ENCODE measurements at places on chromosomes 5 and 9.

- no peak for DNase-seq
Observed at GRCh38 chr5:2370626-2371418, 380.7 kb downstream of the IRX2 start.

- DNase-seq, result peak; percentile 68
Observed at GRCh38 chr5:91101600-91102379, 281.3 kb downstream of the ARRDC3 start.

DNA sequence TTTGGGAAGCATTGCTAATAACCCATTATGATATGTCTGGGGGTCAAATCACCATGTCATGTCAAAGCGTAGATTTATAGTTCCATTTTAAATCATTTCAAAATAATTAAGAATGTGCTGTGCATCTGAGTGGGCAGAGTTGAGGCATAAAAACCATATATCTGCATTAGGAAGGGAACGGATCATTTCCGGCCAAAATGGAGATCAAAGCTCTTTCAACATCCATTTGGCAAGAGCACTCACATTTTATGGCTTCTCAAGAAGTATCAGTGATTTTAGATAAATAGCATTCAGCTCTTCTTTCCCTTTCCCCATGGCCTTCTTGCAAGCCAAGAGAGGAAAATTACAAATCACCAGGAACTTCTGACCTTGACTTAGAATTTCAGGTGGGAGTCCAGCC lies 89.9 kb downstream of the HSPA4 start:
- DNase-seq, result no peak

DNA sequence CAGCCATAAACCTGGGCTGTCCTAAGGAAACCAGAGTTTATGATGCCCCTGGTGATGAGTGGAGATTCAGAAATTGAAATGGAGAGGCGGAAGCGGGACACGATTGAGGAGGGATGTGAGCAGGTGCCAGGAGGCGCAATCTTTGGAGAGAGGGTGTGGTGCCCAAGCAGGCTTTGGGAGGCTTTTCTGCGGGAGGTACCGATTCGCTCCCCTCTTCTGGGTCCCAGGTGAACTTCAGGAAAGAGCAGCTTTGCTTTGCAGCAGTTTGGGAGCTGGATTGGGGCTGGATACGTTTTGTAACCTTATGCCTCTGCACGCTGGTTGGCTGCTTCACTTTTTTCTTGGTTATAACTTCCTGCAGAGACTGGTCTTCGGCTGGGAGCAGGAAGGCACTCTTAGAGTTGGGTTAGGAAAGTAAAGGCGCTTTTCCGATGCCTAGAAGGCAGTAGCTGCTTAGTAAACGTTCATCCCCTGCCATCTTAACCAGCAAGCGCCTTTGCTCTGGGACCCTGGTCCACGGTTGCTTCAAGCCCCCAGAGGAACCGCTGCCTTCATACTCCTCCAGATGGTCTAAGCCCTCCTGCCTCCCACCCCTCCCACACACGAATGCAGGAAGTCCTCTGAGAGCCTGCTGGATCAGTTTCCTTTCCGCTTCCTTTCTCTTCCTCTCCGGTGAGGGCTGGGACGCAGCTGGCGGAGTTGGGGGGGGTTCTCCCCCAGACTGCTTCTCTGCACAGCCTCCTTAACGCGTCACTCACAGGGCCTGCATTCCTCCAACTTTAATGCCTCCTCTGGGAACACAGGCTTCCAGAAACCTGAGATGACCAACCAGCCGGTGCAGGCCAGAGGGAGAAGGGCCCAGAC lies 15.2 kb upstream of the NEK6 start:
- DNase-seq, result no peak

DNA sequence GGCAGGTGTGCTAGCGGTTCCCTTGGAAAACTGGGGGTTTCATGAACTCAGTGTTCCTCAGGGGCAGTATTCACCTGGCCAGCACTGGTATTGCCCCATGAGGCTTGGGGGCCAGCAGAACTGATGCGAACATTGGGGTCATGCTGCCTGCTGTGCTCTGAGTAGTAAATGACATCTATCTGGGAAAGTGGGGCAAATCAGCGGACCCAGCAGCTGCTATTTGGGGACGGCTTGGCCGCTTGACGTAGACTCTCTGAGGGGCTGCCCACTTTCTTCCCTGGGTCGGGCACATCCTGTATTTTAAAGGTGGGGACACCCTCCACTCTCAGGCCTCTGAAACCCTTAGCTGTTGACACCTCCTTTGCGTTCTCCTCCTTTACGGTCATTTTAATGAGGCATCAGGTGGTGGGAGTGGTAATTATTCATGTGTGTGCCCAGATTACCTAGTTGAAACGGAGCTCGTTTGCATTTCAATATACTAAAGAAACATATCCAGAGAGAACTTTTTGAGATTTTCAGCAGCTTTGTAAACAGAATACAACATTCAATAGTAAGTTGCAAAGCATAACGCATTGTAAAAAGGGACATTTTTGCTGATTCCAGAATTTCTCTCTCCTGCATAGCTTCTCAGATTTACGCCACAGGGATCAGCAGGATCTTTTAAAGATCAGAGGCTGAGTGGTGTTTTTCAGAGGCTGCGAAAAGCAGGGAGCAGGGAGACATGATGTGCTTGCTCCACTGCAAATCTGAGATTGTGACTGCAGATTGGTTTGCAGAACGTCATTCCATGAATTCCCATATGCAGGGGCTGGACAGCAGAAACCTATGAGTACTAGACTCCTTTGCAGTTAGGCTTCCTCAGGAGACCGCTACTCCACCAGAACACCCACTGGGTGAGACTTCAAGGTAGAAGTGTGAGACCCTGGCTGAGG lies 56.8 kb upstream of the ZFR start:
- DNase-seq, result no peak

GRCh38 chr9:114450833-114451706 lies 54.2 kb downstream of the WHRN start:
- DNase-seq, result no peak

GRCh38 chr5:126521130-126521529 lies 73.9 kb downstream of the ALDH7A1 start:
- no peak for DNase-seq

DNA sequence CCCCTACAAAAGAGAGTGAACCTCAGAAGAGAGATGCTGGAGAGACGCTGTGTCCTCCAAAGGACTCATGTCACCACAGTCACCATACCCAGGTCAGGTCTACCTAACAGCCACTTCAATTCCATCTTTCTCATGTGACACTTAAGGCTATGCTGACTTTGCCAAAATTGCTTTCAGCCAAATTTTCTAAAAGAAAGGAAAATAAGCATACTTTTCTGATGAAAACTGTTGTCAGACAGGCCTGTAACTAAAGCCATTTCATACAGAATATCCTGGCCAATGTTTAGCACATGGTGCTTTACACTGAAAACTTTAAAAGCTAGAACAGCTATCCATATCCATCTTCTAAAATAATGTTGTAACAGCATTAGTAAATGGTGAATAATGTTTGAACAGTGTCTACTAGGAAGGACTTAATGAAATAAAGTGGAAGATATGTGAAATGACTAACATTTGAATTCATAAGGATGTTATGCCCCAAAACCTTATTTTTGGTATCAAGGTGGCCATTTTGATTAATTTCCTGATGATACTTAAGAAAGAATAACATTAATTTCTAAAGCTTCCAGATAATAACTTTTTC lies 97.2 kb downstream of the NFIB start:
- no peak for DNase-seq

DNA sequence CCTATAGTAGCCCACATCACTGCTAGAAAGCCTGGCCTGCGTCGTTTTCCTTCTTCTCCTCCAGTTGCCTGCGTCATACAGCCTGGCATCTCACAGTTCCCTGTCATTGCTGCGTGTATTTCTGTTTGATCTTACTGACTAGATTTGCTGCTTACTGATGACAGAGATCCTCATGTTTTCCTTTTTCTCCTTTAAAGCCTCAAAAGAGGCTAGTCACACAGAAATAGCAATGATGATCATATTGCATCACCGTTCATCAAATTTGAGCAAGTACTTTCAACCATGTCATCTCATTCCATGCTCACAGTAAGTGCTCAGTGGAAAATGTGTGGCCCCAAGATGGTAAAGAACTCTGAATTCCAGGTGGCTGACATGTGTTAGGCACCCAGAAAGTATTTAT lies 76.8 kb downstream of the MVB12B start:
- no peak for DNase-seq

DNA sequence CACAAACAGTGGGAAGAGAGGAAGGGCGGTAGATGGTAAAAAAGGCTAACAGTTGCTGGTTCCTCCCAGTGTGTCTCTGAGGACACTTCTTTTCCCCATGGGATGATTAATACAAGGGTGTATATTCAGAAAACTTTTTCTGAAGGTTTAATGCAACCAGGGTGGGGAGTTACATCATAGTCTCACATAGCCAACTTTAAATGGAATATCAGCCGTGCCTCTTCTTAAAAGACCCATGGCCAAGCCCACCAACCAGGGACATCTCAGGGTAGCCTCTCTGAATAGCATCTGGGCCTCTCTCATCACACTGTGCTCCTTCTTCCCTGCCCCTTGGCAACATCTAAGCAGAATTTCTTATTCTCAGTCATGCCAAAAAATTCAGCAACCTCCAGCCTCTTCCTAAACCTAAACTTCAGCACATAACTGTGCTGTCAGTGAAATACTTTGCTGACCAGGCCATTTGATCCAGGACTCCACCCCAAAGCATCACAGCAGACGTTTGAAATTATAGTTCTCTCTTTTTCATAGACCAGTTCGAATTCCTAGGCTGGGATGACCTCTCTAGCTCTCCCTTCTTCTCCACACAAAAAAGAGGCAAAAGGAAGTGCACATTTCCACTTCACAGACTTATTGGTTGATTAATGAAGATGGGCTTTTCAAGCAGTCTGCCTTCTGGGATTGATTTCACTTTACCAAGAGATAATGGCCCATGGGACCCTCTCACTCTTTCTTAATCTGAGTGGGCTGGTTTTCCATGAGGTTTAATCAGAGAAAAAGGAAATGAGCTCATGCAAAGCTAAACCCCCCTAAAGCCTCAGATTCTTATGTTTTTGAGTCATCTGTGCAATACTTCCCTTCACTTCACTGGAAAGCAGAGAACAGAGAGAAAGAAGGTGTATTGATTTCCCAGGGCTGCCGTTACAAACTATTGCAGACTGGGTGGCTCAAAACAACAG lies 85.1 kb upstream of the RAI14 start:
- no peak for DNase-seq

- no peak for DNase-seq
Observed at GRCh38 chr5:138867011-138867410, 8.1 kb downstream of the LRRTM2 start.

DNA sequence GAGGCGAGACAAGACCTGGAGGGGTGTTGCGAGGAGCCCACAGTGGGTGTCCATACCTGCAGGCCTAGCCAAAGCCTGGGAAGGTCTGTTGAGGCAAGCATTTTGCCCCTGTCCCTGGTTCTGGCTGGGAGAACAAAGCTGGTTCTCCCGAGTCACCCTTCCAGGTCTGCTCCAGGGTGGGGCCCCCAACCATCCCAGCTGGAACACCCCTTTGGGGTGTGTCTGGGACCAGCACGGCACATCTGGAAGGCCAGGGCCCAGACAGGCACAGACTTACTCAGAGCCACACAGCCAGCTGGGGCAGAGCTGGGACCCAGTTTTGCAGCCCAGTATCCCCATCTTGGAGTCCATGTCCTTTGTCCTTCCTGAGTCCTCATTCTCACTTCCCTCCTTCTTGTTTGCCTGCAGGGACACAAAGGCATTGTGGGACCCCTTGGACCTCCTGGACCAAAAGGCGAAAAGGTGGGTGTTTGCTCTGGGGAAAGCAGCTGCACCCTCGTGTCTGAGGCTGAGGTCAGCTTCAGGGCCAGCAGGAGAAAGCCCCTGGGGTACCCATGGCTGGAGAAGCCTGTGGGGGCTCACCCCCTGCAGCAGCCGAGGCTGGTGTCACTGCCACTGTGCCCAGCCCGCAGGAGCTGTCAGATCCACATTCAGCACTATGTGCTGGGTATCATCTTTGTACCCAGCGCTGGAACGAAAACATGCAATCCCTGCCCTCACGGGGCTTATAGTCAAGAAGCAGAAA lies 38.4 kb upstream of the ORM1 start:
- no peak for DNase-seq

- DNase-seq, result no peak
Observed at GRCh38 chr9:79973627-79974026, 401.9 kb downstream of the TLE4 start.

DNA sequence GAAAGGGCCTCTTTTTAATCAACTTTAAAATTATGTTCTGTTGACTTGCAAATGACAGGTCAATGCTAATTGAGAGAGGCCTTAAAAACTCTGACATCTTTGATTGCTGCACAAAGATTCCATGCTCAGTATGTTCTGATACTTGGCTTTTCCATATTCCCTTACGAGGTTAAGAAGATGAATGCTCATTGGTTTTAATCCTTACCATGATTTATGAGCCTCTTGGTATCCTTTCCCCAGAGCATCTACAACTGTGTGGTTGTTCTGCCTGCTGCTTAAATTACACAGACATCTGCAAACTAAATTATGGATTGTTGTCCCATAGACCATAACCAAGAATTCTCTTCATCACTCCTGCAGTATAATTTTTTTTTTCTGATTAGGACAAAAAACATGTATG lies 352.6 kb downstream of the CDH12 start:
- no peak for DNase-seq

DNA sequence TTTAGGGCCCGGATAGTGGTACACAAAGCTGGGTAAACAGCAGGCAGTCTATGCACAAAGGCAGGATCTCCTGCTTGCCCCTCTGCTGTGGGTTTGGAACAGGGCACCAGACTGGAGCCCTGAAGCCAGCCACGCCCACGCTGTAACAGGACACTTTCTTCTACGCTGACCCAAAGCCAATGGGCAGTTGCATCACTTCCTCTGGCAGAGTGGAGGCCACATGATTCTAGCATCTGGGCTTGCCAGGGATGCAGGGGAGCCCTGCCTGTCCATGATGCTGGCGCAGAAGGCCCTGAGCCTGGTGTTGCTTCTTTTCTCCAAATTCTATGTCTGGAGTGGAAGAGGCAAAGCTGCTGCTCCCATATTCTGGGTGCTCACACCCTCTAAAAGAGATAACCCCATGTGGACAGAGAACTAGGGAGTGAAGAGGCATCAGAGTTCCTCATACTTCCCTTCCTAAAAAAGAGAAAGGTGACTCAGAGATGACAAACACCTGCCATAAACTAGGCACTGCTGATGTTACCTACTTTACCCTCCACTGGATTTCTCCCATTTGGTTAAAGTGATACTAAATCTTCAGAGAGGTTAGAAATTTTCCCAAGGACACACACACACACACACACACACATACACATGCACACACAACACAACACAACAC lies 260.3 kb upstream of the KLF4 start:
- DNase-seq, result peak; percentile 75

- no peak for DNase-seq
Observed at GRCh38 chr9:123865226-123866000, 64.5 kb downstream of the DENND1A start.

DNA sequence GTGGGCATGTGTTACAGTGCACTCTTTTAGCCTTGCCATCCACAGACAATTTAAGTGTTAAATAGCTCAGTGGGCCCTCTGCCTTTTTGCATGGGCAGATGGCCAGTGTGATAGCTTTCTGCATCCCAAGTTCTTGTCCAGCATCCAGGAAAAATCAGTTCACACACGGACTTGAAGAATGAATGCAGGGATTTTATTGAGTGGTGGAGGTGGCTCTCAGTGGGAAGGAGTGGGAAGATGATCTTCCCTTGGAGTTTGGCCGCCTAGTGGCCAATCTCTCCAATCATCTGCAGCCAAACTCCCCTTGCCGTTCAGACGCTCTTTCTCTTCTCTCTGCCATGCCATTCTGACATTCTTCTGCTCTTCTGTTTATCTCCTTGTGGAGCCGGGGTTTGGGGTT lies 322.4 kb upstream of the GRAMD2B start:
- DNase-seq, result no peak

Measured in LoVo (cell line).